Naive B cell (primary cell): ENCODE measurements at places on chromosomes 4 and X. TPM values are rescaled to one million over a fixed set of nuclear protein-coding genes. Genes with fewer than 3 reads are reported as not detected.
A peak's percentile ranks its signal among the peaks of the same experiment; 100 is the strongest.

Gene PLAC8
- 895 TPM for polyA plus RNA-seq

Gene ATXN3L
- not detected for polyA plus RNA-seq

Gene AMBN
- not detected for polyA plus RNA-seq

Gene PRSS12
- polyA plus RNA-seq = 0.16 TPM

Gene COL4A5
- polyA plus RNA-seq = not detected

DNA sequence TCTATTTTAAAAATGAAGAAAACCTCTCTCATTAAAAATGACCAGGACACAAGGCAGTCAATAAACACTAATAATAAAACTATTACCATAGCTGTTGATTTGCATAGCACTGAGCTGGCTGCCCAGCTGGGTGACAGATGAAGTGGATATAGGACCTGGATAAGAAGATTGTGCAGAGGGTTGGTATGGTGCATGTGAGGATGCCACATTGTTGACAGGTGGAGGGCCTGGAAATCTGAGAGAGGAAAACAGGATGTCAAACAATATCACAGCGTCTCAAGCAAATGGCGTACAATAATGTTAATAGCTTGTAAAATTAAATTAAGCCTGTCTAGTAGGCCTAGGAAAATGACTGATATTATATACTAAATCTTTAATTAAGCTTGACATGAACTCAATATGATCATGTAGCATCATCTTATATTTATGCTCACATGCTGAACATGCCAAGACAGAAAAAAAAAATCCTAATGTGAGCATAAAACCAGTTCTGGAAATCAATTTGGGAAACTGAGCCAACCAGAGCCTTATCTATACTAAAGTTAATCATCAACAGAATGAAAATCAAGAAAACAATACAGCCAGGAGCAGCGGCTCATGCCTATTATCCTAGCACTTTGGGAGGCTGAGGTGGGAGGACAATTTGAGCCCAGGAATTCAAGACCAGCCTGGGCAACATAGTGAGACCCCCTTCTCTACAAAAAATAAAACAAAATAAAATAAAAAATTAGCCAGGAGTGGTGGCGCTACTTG, 18.6 kb downstream of the SEC24D start:
- no peak for DNase-seq
- H3K4me1 ChIP-seq = no peaks in the 10 kb centered on the region
- H3K4me3 ChIP-seq = no peak overlapping the region
- H3K27ac ChIP-seq = no peak overlapping the region
- H3K36me3 ChIP-seq = peaks cover 24% of the 10 kb centered on the region

GRCh38 chrX:127574829-127575228, 477.4 kb downstream of the ACTRT1 start:
- no peak for DNase-seq
- H3K4me1 ChIP-seq = no peaks in the 10 kb centered on the region
- H3K36me3 ChIP-seq = no peaks in the 10 kb centered on the region
- H3K27me3 ChIP-seq = no peaks in the 10 kb centered on the region

DNA sequence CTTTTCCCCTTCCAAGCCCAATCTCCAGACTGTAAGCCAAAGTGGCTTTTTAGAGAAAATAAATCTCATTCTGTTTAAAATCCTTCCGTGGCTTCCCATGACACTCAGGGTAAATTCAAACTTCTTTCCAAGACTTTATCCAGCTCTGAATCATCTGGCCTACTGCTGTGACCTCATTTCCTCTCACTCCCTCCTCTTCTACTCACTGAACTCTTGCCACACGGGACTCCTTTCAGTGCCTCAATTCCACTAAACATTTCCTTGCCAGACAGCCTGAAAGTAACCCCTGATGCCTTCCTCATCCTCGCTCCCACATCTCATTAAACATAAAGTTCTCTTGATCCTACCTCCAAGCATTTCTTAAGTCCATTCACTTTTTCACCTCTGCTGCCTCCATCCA, 27.8 kb upstream of the RNF128 start:
- H3K4me1 ChIP-seq = no peaks in the 10 kb centered on the region
- H3K4me3 ChIP-seq = no peak overlapping the region
- H3K27ac ChIP-seq = no peak overlapping the region
- H3K36me3 ChIP-seq = no peaks in the 10 kb centered on the region
- DNase-seq = no peak

DNA sequence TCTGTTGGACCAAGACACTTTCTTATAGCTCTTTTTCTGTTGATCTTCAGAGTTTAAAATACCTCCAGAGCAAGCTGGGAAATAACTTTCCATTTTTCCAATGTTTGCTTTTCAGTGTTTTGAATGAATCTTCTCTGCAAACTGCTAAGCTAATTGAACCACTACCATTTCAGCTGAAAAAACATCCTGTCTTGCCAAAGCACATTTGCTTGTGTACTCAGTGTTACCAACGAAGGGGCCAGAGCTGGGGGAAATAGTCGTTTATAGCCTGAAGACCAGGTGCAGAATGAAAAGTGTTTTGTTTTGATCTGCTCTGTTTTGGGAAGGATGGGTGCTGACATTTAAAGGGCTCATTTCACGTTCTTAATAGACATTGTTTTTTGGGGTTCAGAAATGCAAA, 88.4 kb upstream of the CLNK start:
- H3K27me3 ChIP-seq = no peaks in the 10 kb centered on the region
- no peak for DNase-seq

GRCh38 chrX:103520386-103520785, 1.1 kb upstream of the RAB40A start:
- no peaks in the 10 kb centered on the region for H3K27me3 ChIP-seq
- H3K27ac ChIP-seq = no peak overlapping the region
- H3K4me1 ChIP-seq = no peaks in the 10 kb centered on the region
- no peaks in the 10 kb centered on the region for H3K36me3 ChIP-seq
- no peak overlapping the region for H3K4me3 ChIP-seq

- no peak overlapping the region for H3K4me3 ChIP-seq
- no peaks in the 10 kb centered on the region for H3K36me3 ChIP-seq
- H3K4me1 ChIP-seq = peaks cover 2% of the 10 kb centered on the region
- DNase-seq = no peak
- H3K27ac ChIP-seq = peak overlapping the region; percentile 71
Observed at GRCh38 chr4:26217961-26218676, 102.7 kb upstream of the RBPJ start.

DNA sequence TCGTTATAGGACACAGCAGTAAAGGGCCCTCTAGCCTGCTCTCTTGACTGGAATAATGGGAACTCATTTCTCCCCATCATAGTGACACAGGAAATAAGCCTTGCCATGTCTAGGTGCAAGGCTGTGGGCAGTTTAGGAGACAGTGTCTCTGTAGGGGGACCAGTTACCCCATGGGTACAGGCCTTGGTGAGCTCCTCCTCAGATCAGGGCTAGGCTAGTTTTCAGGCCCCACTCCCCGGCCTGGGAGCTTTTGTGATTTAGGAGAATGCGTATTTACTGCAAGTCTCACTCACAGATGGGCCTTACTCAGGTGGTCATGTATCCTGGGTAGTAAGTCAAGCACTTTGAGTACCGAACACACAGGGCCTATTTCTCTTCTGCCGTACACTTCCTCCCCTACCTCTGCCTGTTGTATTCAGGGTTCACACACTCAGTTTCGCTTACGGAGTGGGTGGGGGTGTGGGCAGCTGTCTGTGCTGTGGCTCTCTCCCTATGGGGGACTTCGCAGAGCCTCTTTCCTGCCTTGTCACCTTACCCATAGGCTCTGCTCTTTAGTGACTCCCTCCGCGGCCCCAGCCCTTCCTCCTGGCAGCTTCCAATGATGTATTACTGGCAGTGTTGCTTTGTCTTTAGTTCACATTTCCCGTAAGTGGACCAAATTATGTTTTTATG, 34.2 kb downstream of the FAM193A start:
- no peaks in the 10 kb centered on the region for H3K27me3 ChIP-seq
- peaks cover 71% of the 10 kb centered on the region for H3K4me1 ChIP-seq
- H3K4me3 ChIP-seq = peak overlapping the region; percentile 61
- H3K36me3 ChIP-seq = no peaks in the 10 kb centered on the region
- H3K27ac ChIP-seq = peak overlapping the region; percentile 91

DNA sequence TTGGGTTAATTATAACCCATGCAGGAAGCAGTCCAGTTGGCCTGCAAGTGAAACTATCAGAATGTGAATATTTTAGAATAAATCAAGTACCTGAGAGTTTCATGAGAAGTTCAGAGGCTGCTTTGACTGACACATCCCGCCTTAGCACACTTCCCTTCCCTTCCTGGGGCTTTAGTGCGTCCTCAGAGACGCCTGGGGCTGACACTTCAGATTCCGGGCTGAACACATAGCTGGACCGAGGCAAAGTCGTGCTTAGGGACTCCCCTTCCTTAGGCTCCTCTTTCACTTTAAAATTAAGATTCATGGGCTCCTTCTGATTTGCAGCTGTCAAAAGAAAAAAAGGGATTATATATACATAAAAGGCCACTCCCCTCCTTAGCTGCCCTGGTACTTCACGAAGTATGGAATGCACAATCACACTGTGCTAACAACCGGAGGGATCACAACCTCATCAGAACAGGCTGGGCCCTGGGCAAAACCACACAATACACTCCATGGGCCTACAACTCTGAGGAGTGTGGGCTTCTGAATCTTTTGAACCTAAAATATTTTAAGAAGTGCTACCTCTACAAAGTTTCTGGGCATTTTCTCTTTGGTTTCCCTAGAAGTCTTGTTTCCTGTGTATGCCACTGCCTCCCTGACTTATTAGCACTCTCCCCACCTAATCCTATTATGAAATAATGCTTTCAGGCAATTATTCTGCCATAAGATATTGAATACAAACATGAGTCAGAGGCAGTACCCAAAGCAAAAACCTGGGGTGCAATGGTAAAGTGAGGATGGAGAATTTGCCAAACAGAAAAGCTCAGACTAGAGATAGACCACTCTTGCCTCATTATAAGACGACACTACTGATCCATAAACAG, 68.2 kb downstream of the ZNF827 start:
- DNase-seq = no peak
- no peaks in the 10 kb centered on the region for H3K36me3 ChIP-seq
- H3K27ac ChIP-seq = peak overlapping the region; percentile 68
- no peaks in the 10 kb centered on the region for H3K27me3 ChIP-seq
- peaks cover 20% of the 10 kb centered on the region for H3K4me1 ChIP-seq
